ENCODE measurements at places on chromosomes 2 and 18. TPM values are rescaled to one million over a fixed set of nuclear protein-coding genes. Genes with fewer than 3 reads are reported as not detected.

CIDEA gene
- 0.14 TPM for total RNA-seq

CIAO1 gene
- 115 TPM for total RNA-seq

C2orf78 gene
- total RNA-seq, result not detected

TEX44 gene
- total RNA-seq, result not detected

PSD4 gene
- 1.1 TPM for total RNA-seq

FSHR gene
- not detected for total RNA-seq
